ENCODE measurements at places on chromosomes 2 and 18.

DNA sequence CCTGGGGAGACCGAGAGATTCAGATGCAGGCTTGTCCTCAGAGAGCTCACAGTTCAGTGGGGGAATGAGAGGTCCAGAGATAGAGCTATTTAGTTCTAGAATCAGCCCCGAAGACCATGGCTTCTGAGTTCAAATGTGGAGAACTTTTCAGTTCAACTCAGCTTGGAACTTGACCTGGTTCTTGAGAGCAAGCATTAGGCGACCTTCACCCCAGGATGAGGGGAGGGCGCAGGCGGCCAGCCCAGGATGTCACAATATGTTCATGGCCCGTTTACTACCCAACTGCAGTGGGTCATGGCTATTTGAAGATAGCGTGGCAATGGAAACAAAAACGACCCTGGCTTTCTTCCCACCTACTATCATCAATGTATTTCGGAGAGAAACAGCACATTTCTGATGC is 33.8 kb downstream of the DCDC2C start:
- DNase-seq = no peak

- DNase-seq = no peak
Observed at GRCh38 chr2:161146209-161146775, 13.9 kb upstream of the TANK start.

GRCh38 chr18:45040879-45041278 is 360.2 kb downstream of the SETBP1 start:
- DNase-seq = no peak

DNA sequence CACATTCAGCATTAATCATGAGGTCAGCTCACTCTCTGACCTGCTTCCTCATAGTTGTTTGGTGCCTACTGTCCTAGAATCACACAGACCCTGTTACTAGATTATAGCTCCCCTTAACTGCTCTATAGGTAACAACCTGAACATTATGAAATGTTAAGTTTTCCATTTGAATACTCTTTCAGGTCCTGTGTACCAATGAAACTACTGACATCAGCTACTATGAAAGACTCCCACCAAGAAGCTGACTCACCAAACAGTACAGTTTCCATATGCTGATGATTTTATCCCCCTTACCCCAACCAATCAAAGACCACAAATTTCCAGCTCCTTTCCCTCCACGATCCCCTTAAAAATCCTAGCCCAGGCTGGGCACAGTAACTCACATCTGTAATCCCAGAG is 56.3 kb downstream of the SRBD1 start:
- DNase-seq = no peak

- DNase-seq = no peak
Observed at GRCh38 chr2:27729614-27730013, 41.9 kb upstream of the MRPL33 start.

DNA sequence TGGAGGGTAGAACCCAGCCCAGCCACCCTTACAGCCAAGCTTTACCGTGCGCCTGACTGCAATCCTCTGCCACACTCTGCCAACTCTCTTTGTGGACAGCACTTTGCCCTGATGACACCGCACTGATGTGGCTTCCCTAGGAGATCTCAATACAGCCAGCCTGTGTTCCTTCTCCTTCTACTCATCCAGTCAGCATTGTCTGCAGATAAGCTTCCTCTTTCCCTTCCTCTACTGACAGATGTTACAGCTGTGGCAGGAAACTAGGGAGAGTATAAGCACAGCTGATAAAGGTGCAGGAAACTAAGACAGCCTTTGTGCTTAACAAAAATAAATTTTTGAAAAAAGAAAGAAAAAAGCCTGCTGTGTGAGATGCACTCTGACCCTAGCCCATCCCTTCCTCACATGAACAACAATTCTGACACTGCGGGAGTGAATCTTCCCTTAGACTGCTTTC is 25.0 kb downstream of the CEP68 start:
- peak; percentile 64 for DNase-seq

DNA sequence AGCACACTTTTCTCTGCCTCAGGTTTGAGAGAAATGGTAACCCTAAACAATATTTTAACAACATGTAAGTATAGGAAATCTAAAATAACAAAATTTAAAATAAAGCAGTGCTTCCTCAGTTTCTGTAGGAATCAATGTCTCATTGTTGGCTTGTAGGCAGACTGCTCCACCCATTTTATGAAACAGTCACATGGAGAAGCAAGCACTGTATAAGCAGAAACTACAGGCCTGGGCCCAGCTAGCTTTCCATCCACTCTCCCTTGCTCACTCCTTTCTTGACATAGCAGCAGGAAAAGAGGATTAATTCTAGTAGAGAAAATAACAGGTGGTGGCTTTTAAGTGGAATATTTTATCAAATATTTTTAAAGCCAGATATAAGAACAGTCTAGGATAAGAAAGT is 97.2 kb downstream of the PLEKHM3 start:
- no peak for DNase-seq

GRCh38 chr2:172535119-172535518 is 20.8 kb upstream of the PDK1 start:
- DNase-seq = no peak

DNA sequence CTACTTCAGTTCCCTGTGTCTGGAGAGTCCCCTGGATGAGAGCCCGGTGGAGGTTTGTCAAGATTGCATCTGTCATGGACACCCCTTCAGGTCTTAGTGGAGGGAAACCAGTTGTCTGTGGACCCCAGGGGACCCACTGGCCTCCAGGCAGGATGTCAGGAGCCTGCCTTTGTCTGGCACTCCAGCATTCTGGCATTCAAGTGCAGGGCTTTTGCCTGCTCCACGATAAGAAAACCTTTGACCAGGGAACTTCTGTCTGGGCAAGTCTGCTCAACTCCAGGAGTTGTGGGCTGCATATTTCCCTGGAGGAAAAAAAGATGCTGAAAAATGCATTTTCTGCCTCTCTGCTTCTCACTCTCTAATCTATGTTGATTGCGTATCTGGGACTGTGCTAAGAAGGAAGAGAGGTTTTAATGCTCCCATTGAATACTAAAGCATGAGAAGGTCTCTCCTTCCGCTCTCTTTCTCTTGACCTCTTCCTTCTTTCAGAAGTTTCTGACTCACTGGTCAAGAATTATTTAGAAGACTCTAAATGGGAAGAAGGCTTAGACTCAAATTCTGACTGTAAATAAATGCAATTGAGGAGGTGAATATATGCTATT is 104.5 kb downstream of the MMADHC start:
- no peak for DNase-seq

- no peak for DNase-seq
Observed at GRCh38 chr2:20584045-20584398, 66.9 kb downstream of the HS1BP3 start.

DNA sequence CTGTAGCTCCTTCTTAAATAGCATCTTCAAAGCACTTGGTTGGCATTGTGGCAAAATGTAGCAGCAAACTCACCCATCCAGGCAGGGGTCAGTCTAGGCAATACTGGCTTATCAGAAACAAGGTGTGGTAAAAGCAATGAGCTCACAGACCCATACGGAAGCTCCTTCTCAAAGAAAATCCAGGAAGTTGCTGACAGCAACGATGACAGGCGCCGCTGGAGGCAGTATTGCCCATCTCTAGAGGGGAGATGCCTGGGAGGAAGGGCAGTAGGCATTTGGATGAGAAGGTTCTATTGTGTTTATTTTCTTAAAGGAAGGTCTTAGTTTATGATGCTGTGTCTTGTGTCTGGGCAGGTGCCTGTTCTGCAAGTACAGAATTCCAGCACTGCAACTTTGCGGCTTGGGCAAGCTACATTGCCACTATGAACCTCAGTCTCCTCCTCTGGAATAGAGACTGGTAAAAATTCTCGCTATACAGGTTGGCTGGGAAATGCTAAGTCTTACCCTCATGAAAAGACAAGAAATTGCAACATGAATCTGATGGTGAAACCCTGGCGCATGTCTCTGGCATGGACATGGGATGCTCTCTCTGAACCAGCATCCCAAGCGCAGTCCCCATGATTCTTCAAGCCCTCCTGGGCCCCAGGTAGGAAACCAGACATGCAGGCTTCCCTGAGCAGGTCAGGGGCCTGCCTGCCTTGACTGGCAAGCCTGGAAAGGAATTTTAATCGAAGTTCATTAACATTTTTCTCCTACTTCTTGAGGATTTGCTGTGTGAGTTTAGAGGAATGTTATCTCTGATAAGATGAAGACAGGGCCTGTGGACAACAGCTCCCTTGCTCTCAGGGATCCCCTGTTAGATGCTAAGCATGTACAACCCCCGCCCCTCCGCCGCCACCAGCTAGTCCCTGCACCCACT is 156.0 kb downstream of the TFCP2L1 start:
- peak; percentile 59 for DNase-seq

- no peak for DNase-seq
Observed at GRCh38 chr2:2788076-2788475, 457.0 kb upstream of the MYT1L start.
